ENCODE measurements at places on chromosomes 5 and 9.

DNA sequence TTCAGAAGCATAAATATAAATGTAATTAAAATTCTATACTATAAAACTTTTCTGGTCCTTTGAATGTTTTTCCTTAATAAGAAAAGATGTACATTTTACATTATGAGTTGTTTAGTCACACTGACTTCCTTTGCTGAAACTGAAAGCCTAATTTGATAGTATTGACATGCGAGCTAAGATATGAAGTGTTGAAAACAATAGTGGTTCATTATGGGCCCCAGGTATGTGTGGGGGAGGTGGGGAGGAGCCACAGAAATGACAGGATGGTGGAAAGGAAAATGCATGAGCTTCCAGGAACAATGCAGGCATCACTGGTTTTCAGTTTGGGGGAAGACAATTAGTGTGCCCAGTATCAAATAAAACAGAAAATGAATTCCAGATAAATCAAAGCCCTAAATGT lies 35.4 kb upstream of the RLN1 start:
- no peak for DNase-seq

GRCh38 chr9:109122726-109123621 lies 3.2 kb upstream of the TMEM245 start:
- no peak for DNase-seq

DNA sequence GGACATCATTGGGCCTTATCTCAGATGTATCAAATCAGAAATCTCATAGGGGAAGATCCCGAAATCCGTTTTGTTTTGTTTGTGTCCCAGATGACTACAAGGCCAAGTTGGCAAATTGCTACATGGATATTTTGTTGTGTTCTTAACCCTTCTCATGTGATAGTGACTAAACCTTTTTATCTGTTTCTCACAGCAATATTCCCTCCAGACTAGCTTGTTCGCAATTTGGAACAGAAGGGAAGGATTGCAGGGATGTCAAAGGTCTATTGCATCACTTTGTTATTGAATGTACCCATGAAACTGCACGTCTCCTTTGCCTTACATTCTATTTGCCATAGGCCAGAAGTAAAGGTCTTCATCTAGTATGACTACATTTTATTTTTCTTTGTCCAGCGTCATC lies 453.9 kb downstream of the NFIB start:
- DNase-seq: no peak

DNA sequence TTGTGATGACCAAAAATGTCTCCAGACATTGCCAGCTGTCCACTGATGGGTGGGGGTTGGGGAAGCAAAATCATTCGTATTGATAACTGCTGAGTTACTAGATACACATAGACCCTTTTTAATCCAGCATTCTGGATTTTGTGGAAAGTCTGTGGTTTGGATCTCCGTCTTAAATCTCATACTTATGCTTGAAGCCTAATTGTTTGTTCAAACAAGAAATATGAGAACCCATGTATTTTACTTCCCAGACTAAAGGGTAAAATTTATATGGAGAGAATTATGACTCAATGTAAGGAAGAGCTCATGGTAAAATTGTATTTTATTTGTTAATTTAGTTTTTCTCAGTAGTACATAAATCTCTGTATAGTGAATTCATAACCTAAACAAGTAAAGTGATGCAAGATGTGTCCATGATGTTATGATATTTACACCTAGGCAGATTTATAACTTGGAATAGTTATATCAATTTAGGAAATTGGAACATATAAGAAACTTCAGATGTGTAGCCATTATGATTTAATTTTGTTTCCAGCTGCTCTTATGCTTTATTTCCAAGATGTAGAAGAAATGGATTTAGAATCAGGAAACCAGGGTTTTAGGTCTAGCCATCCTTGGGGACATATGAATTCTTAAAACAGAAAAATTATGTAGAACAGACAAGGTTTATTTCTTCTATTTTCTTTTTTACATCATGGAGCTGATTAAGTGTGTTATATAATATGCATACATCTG lies 4.5 kb upstream of the OGN start:
- DNase-seq: no peak

DNA sequence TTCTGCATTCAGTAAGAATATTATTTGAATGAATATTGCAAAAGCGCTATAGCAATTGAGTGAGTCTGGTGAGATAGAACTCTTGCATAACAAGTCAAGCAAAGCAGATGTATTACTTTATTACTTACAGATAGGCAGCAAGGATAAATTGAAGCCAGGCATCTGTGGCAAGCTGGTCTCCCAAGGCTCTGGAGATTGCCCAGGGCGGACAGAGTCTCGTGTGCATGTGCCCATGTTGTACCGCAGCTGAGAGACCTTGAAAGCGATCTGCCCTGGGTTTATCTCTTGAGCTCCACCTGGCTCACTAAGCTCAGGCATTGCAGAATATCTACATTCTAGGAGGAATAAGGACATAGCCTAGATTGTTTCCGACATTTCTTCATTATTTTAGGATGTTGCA lies 591.6 kb downstream of the ISL1 start:
- no peak for DNase-seq

DNA sequence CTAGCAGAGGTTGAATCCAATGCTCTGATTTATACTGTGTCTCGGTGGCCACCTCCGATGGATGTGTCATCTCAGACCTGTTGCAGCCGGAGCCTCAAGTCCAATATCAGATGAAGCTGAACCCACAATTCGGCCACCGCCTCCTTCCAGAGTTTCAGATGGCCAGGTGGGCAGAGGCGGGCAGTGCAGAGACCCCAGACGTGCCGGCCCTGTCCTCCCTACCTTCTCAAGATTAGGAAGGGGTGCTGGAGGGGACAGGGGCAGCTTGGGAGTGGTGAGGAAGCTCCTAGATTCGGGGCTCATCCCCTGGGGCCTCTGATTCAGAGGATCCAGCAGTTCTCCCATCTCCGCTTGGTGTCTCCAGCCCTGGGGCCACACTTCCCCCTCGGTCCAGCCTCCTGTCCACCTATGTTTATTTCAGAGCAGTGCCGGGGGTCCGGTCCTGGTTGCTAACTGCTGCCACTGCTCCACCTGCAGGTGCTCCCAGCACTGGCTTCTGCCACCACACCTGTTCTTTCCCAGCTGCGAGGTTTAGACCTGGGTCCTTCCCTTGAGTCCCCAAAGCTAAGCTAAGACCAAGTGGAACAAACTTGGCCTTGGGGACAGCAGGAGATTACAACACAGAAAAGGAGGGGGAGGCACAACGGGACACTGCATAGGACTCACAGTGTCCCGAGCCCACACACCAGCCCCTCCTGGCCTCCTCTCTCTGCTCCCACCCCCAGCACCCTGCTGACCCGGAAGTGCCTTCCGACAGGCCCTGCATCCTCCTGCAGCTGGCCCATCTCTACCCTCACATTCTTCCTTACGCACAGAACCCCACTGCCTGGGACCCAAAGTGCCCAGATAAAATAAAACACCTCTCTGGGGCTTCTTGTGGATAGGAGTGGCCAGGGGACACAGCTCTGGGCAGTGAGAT lies 81.6 kb downstream of the NTNG2 start:
- DNase-seq: no peak

DNA sequence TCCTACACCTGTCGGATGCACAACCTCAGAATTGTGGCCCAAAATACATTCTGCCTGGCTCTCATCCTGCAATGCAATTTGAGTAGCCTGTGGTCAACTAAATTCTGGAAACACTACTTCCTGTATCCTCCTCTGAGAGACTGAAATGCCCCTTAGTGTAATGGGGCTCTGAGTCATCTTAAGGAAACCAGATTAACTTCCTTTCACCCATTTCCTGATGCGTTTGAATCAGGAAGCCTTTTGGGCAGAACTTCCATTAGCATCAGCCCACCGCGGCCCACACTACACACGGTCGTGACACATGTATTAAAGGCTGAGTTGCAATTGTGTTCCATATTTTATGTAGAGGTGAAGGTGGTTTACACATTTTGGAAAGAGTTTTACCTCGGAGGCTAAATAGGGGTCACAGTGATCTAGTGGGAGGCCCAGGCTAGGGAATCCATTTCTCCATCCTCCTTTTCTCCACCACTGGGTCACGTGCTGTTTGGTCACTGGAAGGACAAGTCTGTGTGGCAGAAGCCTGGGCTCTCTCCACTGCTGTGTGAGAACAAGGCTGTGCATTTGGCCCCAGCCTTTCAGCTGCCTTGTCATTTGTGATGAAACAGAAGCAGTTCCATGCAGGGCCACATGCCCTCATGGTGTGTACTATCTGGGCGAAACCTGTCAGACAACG lies 55.9 kb downstream of the DAP start:
- no peak for DNase-seq

DNA sequence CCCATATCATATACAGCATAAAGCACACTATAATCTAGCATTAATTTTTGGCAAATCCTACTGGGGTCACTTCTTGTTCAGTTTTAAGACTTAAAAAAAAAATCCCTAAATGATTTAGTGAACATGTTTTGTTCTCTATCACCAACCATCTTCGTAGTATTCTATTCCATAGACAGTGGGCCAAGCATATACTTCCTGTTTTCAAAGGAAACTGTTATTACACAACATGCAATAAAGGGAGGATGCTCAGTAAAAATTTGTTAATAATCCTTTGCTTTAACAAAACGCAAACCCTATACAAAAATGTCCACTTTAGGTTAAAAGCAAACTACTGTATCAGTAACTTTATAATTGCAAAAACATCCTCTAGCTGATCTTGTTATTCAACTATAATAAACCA lies 13.0 kb downstream of the CCNH start:
- no peak for DNase-seq

- no peak for DNase-seq
Measured at GRCh38 chr5:24566933-24567332, 77.8 kb downstream of the CDH10 start.

DNA sequence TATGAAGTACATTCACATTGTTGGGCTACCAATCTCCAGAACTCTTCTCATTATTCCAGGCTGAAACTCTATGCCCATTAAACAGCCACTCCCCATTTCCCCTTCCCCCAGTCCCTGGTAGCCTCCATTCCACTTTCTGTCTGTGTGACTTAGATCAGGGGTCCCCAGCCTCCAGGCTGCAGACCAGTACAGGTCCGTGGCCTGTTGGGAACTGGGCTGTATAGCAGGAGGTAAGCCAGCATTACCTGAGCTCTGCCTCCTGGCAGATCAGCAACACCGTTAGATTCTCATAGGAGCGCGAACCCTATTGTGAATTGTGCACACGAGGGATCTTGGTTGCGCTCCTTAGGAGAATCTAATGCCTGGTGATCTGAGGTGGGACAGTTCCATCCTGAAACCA lies 23.1 kb downstream of the ZNF618 start:
- no peak for DNase-seq

DNA sequence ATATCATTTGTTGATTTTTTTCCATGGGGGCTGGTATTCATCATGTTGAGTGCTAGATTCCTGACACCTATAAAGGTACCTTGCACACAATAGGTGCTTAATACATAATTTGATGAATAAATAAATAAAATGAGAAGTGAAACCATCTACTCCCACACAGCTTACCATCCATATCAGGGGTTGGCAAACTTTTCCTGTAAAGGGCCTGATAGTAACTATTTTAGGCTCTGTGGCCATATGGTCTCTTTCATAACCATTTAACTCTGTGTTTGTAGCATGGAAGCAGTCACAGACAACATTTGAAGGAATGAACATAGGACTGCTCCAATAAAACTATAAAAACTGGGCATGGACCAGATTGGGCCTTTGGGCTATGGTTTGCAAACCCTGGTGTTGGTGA lies 100.3 kb downstream of the GCNT1 start:
- no peak for DNase-seq

DNA sequence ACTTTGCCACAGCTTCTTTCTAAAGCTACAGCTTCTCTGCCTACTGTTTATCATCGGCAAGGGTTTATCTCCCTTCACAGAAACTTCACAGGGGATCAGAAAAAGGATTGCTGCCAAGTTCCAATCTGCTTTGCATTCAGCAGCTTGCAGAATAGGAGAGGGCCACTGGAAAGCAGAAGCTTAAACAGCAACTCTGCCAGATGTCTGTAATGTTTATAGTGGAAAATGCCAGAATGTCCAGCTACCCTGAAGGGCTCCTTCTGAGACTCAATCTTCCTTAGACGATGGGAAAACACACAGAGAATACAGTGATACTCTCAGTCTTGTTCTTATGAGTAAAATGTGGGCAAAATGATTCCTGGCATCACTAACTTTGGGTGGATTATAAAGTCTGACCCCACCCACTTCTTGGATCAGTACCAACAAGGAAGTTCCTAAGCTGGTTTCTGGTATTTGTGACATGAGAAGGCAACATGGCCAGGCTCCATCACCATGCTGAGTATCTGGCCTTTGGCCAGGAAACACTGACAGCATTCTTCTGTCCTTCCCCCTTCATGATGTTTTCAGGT lies 19.0 kb downstream of the STOM start:
- no peak for DNase-seq

DNA sequence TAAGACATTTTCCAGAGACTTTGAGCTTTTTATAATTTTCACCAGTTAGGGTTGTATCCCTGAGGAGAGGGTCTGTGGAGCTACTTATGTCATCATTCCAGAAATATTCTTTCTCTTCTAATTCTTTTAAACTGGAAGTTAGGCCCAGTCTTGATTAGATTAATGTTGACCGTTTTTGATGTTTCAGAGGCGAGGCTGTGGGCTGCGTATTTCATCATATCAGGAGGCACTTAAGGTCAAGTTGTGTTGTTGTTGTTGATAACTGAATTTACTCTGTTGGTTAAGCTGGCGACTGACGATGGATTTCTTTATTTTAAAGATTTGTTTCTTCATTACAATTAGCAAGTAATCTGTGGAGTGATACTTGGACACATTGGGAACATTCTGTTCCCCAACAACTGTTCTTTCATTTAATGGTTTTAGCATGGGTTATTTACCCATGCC lies 20.1 kb downstream of the IPO11 start:
- no peak for DNase-seq

- DNase-seq: no peak
Measured at GRCh38 chr9:74960561-74960960, 7.8 kb upstream of the C9orf40 start.

GRCh38 chr5:160523502-160524163 lies 102.0 kb downstream of the PTTG1 start:
- DNase-seq: no peak
